ENCODE measurements at places on chromosomes 7 and 10.

- DNase-seq: no peak
Observed at GRCh38 chr7:1992554-1992953, 240.2 kb downstream of the MAD1L1 start.

DNA sequence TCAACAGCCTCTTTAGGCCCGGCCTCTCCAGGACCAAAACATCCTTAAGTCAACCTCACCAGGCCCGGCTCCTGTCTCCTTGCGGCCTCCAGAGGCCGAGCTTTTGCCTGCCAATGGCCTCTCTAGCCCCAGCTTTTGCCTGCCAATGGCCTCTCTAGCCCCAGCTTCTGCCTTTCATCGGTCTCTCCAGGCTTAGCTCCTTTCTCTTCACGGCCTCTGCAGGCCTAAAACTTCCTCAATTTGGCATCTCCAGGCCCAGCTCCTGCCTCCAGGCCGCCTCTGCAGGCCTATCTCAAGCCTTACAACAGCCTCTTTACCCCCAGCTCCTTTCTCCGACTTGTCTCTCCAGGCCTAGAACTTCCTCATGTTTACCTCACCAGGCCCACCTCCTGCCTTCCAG, 15.7 kb upstream of the TMEM248 start:
- DNase-seq: no peak

DNA sequence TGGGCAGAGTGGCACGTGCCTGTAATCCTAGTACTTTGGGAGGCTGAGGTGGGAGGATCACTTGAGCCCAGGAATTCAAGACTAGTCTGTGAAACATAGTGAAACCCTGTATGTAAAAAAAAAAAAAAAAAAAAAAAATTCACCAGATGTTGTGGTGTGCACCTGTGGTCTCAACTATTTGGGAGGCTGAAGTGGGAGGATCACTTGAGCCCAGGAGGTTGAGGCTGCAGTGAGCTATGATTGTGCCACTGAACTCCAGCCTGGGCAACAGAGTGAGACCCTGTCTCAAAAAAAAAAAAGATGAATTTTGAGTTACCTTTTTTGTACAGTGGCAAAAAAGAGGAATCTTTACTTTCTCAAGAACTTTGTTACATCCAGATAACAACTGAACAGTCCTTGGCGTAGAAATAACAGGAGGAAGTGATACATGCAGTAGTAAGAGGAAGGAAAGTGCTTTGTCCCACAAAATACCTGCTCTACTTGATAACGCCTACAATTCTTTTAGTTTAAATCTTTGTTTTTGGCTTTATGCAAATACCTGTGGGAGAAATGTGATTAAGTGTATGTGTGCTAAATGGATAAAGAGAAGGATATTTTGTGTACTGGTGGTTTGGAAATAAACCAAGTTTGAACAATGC, 29.3 kb downstream of the SPAG6 start:
- DNase-seq: no peak

GRCh38 chr7:90777465-90777864, 181.3 kb downstream of the CDK14 start:
- no peak for DNase-seq
